ENCODE measurements at places on chromosomes 5 and 9.

DNA sequence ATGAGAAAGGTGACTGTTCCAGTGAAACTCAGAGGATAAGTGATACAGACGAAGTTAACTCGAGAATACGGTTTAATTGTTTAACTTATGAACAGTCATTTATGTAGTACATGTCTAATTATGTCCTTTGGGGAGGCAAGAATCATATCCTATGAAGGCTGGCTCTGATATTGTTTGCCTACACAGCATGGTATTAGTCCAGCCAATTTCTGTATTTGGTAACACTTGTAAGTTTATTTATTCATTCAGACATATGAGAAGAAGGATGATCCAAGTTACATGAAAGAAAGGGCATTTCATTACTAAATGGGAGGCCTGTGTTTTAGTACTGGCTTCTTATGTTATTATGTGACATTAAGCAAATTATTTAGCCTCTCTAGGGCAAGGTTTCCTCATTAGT is 199.7 kb downstream of the NNT start:
- no peak for DNase-seq

- no peak for DNase-seq
These were observed 1.4 kb downstream of the ERGIC1 start for GRCh38 chr5:172835290-172835993.

- DNase-seq: no peak
These were observed 363.8 kb downstream of the ARL15 start for GRCh38 chr5:53946405-53947100.

DNA sequence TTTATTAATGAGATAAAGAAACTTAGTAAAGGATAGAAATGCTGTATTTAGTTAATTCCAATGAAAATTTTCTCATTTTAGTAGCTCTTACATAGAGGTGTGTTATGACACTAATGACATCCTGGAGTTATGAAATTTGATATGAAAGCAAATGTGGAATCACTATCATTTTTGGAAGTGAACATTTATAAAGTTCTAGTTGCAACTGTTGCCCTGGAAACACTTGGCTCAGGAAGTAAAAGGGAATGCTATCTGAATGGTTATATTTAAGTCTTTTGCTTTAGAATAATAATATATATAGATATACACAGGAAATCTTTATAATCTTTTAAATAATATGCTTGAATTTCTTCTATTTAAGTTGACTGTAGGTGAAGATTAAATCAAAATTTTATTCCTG is 16.7 kb downstream of the ADAMTS19 start:
- DNase-seq: no peak

DNA sequence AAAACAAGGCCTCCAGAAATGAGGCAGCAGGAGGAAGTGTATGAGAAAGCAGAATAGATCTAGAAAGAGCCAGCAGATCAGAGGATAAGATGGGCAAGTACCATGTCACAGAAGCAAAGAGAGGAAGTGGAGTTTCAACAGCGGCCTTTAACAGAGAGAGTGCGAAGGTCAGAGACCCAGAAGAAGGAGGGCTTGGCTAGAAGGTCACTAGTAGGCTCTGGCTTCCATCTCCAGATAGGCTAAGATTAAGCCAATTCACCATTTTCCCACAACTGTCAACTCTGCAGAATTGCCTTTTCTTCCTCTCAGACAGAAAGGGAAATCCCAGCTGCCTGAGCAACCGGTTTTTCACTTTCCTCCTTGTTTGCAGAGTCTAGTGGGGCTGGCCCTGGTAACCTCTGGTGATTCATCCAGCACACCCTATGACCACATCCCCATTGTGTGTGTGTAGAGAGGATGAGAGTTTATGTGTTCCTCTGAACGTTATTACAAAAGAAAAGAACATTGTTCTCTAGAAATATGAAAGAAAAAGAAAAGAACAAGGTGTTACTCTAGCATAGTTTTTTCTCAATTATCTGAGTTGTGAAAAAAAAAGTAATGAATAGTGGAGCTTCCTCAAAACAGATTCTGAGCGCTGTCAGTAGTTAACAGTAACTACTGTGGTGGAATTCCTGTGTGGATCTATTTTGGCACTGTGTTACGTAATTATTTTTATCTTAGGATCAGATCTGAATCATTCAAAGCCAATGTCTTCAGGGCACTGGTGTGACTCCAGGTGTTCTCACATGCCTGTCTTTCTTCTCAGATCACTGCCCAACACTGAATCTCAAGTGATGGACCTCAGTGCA is 220.4 kb downstream of the ARRDC3 start:
- DNase-seq: no peak

- DNase-seq: no peak
These were observed at the start of gene ARL14EPL for GRCh38 chr5:116032094-116032517. ARL14EPL (plus strand) TSS chr5:116032472; CDS start chr5:116051466, 18,994 bp downstream.

GRCh38 chr9:21854594-21854993 is 52.2 kb downstream of the MTAP start:
- no peak for DNase-seq

GRCh38 chr5:41510176-41510831 is at the start of gene PLCXD3:
PLCXD3 (minus strand) TSS chr5:41510601; CDS start chr5:41510526, 75 bp downstream.
- DNase-seq: no peak

- DNase-seq: no peak
These were observed 1.8 kb downstream of the CCDC180 start for GRCh38 chr9:97309260-97309659.

DNA sequence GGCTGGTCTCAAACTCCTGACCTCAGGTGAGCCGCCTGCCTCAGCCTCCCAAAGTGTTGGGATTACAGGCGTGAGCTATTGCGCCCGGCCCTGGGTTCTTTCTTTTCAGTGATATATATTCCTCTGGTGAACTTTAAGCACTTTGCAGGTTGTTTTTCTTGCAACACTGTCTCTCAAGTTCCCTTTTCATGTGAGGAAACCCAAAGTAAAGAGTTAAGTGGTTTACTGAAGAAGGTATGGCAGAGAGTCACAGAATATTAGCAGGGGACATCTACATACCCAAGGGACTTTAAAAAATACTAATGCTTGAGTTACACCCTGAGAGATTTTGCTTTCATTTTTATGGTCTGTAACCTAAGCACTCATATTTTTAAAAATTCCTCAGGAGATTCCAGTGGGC is 6.7 kb upstream of the GAPT start:
- DNase-seq: no peak

- DNase-seq: no peak
These were observed 334.4 kb downstream of the KCTD16 start for GRCh38 chr5:144504929-144505577.

GRCh38 chr9:98310752-98311392 is 55.4 kb upstream of the TBC1D2 start:
- DNase-seq: no peak

GRCh38 chr9:114973216-114973615 is 42.8 kb upstream of the TNFSF8 start:
- no peak for DNase-seq

GRCh38 chr5:34057118-34057517 is 14.1 kb upstream of the C1QTNF3 start:
- no peak for DNase-seq

DNA sequence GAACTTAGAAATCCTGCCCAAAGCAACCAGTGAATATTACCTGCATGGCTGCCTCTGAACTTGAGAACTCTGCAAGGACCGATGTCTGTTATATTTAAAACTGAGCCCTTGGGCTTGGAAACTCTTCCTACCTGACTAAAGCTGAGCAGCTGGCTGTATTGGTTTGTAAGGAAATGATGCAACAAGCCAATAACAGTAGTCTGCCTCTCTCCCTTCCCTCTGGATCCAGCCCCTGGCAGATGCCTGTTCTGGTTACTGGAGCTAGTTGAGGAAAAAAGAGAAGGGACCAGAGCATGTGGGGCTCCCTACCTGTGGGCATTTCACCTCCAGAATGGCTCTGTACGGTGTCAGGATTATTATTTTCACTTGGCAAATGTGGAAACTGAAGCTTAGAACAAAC is 34.7 kb downstream of the SH3RF2 start:
- no peak for DNase-seq

DNA sequence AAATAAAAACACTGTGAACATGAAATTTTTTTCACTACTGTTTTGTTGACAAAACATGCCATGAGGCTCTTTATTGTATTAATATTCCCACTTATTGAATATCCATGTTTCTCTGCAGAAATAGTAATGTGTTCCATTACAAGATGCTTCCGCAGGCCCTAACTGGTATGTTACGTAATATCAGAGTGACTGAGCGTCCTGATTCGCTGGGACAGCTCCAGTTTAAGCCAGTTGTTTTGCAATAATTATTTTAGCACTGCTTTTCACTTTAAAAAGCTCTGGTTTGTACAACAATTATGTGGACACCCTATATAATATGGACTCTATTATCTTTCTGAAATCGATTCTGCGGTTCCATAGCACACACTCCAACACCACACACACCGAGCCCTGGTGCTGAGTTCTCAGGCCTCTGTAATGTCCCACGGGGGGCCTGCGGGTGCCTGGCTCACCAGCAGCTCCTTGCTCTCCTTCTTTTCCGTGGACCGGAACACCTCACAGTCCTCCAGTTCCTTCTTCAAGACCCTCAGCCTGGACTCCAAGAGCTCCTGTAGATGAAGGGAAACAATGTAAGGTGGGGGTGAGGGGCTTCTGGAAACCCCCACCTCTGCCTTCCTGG is 1.8 kb downstream of the TRIM7 start:
- DNase-seq: no peak

DNA sequence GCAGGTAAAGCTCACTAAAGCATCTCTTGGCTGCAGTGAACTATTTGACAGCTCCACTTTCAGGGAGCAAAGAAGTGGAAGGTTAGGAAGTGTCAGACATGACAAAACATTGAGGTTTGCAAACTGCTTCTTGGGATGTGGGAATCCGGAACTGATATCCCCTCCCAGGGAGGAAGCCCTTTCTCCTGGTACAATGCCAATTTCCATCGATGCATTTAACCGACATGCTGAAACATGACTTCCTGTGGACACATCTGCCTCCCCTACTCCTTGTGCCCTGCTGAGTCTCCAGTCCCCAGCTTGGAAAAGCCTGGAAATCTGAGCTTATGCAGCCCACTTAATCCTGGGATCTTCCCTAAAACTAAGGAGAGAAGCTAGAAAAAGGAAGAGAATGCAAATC is 323.1 kb upstream of the DAP start:
- DNase-seq: no peak

DNA sequence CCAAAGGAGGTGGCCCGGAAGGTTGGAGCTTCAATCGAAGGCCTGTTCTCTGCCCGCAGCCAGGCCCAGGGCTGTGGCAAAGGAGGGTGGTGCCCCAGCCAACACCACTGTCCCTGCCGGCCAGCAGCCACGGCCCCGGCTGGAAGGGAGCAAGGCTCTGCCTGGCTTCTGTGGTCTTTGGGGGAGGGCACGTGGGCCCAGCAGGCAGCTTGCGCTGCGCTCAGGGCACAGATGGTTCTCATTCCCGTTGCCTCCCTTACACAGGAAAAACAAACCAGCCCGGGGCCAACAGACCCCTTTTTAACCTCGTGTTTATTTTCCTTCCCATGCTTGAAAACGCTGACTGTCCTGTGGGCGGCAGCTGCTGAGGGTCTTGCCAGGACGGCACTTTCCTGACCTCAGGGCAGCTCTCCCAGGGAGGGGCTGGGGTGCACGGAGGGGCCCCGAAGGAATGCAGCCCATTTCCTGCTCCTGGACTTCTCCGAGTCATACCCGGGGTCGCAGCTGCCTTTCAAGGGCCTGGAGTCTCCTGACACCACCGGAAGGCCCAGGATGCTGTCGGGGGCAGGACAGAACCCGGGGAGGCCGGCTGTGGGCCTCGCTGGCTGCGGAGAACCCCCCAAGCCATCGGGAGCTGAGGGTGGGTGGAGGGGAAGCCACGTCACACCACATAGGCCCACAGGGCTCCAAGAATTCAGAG is 1.1 kb upstream of the GPSM1 start:
- no peak for DNase-seq

GRCh38 chr5:139391570-139392323 is 2.0 kb upstream of the MZB1 start:
- no peak for DNase-seq

GRCh38 chr9:114282926-114283325 is 40.0 kb upstream of the ORM1 start:
- DNase-seq: no peak

DNA sequence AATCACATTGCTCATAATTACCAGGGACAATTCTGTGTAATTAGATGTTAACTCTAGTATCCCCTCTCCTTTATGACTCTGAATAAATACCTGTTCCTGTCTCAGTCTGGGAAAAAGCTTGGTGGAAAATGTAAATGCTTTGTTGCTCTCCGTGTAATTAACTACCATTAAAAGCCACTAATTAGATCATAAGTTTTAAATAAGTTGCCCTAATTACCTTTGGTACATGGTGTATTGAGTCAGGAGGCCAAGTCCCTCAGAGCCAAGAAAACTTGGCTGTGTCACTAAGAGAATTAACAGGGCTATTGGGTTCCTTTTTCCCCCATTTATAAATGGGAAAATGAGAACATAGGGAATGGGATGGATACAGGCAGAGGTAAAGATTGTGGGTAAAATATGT is 617.6 kb downstream of the TLR4 start:
- DNase-seq: no peak

DNA sequence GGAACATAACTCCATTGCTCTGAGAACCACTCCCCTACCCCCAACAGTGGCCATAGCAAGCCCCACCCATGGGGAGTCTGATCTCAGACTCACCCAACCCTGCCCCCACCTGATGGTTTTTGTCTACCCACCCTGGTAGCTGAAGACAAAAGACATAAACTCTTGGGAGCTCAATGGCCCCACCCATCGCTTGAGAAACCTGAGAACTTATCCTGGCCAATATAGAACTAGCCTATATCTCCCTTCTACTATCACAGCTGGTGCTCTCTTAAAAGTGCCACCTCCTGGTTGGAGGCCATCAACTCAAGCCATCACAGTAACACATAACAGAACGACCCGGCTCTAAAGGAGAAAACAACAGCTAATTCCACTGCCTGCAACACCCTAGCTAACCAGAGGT is 47.9 kb upstream of the SNAPC3 start:
- no peak for DNase-seq

GRCh38 chr9:28032268-28032590 is 458.9 kb upstream of the C9orf72 start:
- DNase-seq: no peak

DNA sequence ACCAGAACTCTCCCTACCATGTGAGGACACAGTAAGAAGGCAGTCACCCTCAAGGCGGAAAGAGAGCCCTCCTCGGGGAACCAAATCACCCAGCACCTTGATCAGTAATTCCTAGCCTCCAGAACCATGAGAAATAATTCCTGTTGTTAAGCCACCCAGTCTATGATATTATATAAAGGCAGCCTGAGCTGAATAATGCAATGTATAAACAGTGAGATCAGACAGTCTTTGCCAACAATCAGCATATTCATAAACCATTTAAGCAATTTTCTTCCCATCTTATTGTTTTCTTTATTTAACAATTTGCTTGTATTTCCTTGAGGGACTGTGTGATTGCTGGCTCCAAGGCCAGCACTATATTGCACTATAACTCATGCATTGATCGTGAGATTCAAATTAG is 144.4 kb upstream of the DAPK1 start:
- no peak for DNase-seq

DNA sequence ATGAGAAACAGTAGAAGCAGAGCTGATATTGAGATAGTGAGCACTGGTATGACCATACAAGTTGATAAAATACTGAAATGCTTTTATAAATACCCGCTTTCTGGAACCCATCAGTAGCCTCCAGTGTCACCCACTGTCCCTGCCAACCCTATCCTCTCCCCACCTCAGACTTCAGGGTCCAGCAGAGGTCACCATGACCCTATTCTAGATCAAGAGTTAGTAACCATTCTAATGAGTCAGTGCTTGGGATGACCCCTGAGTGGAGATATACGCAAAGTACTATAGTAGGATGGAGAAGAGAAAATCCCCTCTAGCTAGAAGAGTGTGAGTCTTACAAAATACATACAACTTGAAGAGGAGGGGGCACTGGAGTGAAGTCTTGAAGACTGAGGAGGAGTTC is 297.9 kb upstream of the BRINP1 start:
- no peak for DNase-seq

GRCh38 chr5:30401479-30402058 is 791.9 kb upstream of the CDH6 start:
- DNase-seq: no peak

Data from activated T-cell treated with anti-CD3 and anti-CD28 coated beads, Interleukin-2, amount 50 U/mL, for 1 hour (primary cell).